ENCODE measurements at places on chromosomes 12 and 14.

- DNase-seq = no peak
Observed at GRCh38 chr12:56645201-56645716, 525 bp downstream of the ATP5F1B start.

- DNase-seq = no peak
Observed at GRCh38 chr12:10227648-10228047, 15.0 kb downstream of the GABARAPL1 start.

DNA sequence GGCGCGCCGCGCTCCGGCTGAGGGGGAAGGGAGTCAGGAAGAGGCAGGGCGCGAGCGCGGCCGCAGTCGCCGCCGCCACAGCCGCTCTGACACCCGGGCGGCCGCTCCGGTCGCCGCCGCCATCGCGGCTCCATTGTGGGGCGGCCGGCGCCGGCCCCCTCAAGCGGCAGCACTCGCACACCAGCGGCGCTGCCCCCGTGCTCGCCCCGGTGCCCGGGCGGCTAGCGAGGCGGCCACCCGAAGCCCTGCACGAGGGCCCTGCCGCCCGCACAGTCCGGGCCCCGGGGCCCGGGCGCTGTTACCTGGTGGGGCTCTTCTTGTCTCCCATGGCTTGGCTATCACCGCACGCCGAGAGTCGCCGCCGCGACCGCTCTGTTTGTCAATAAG, 202 bp downstream of the YAF2 start:
- peak; percentile 26 for DNase-seq

DNA sequence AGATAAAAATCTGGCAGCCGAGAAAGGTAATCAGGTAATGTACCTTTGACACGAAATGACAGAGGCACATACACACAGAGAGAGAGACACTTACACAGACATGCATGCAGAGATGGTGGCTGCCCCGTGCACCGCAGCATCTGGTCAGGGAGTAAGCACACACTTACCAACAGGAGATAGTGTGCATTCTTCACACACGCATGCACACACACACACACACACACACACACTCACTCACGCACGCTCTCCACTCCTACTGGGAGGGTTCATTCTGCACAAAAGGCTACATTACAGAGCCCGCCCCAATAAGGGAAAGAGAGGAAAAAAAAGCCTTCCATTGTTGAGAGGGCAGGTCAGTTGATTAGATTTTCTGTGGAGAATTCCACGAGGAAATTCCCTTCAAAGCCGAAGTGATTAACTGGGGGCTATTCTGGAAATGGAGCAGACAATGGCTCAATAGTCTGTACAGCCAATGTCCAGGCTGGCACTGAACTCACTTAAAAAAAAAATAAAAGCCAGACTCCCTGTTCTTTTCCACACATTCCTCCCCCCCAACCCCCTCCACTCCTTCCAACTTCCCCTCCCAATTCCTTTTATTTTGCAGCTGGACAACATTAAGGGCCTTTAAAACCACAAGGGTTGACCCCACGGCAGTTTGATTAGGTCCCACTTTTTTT, 1.4 kb upstream of the SOX5 start:
- DNase-seq = no peak

GRCh38 chr14:24329736-24330135, 5.1 kb downstream of the ADCY4 start:
- no peak for DNase-seq

GRCh38 chr14:36857842-36858445, 196.3 kb downstream of the PAX9 start:
- DNase-seq = no peak

DNA sequence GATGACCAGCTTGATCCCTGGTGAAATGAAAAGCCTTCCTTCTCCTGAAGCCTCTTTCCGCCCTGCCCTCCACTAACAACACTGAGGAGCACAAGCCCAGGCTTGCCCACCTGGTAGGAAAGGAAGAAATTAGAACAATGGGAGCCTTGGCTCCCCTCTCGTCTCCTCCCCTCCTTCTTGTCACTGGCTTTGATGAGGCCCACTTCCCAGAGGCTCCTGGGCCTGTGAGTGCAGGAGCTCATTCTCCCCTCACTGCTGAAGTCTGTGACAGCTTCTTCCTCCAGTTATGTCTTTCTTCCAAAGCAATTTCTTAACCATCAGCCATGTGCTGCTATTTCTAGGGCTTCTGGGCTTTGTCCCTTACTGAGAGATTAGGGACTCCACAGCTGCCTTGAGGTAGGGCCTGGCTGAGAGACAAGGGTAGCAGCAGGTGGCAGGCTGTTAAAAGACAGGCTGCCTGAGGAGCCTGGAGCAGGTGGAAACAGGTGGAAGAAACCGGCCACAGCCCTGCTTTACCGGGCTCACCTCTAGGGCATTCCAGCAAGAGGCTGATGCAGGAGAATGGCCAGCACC, 53.6 kb upstream of the SRSF5 start:
- no peak for DNase-seq

DNA sequence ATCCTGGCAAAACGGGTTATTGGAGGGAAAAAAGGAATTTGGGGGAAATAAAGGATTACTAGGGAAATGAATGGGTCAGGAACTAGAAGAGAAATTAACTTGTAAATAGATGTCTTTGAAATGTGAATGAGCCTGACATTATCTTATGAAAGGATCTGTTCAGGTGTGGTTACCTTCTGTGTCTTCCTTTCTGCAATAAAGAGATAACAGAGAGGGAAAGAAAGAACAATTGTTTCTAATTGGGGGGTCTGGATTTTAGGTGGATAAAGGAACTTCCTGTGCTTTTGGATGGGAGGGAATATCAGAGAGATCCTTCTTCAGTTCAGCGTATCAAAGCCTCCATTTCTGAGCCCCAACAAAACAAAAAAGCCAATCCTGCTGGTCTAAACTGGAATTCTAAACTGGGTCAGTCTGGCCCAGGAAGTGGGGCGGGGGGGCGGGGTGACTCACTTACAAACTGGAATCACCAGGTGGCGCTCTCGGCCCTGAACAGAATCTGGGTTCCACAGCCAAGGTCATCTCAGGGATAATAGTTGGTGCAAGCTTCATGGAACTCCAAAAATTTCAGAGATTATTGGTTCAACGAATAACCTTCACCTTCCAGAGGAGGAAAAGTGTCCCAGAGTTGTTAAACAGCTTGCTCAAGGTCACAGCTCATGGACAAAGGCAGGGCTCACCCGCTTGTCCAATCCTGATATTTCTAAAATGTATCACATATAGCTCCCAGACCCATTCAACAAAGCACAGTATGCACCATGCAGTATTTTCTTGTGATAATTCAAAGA, 15.2 kb upstream of the PEBP1 start:
- DNase-seq = peak; percentile 76

DNA sequence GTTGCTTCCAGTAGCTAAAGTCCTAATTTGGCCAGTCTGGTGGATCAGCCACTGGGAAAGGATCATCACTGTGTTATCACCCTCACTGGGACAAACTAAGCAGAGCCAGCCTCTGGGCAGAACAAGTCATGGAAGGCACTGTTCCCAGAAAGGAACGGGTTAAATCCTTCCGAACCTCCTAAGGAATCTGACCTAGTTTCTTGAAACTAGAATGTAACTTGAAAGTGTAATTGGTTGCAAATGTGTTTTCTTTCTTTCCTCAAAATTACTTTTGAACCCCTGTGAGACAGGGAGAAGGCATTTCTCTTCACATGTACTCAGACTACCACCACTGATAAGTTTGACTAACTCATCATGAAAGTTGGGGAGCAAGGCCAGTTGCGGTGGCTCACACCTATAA, 18.7 kb upstream of the KICS2 start:
- DNase-seq = no peak

GRCh38 chr12:67876305-67876915, 112.8 kb upstream of the IFNG-AS1 start:
- no peak for DNase-seq

- DNase-seq = no peak
Observed at GRCh38 chr14:55356913-55357312, 54.7 kb downstream of the ATG14 start.

DNA sequence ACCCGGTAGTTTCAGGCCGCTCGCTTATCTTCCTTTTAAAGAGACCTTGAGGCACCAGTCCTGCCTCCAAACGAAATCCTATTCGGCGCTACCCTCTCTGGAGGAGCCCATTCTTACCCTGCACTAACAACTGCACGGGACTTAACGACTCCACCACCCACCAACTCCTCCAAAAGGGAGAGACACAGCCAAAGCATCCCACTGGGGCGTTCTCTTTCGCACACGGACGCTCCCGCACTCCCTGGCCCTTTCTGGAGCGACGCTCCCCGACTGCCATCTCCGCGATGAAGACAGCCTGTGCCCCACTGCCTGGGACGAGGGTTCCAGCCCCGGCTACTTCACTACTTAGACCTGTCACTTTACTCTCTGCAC, 650 bp downstream of the GALC start:
- no peak for DNase-seq

GRCh38 chr14:78519863-78520262, 349.7 kb downstream of the NRXN3 start:
- peak; percentile 3 for DNase-seq

DNA sequence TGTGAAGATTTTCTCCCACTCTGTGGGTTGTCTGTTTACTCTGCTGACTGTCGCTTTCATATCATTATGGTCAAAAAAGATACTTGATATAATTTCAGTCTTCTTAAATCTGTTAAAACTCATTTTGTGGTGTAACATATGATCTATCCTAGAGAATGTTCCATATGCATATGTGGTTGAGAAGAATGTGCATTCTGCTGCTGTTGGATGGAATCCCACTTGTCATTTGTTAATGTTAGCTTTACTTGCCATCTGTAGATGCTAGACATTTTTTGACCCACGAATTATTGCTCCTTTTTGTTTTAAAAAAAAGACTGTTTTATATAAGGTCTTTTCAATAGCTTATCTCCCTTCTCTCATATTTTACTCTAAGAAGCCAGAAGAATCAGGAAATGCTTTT, 26.3 kb upstream of the OR5AU1 start:
- DNase-seq = no peak

DNA sequence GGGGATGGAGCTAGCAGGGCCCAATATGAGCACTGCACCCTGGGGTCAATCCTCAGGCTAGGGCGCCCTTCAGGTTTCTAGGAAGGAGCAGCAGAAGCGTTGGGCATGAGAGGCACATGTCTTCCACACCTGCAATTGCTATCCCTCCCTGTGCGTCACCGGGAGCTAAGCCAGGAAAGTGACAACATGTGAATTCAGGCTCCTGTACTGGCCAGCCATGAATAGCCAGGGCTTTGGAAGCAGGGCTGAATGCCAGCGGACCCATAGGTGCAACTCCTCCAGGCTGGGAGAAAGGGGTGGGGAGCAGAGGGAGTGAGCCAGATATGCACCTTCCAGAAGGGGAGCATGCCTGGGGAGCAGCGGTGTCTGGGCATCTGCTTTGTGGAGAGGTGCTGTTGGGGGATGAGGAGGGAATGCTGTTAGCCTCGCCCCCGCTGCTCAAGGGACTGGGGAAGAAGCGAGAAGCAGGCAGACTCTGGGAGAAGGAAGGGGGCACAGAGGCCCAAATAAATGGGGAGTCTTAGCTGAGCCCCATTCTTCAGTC, 6.1 kb downstream of the HOXC5 start:
- no peak for DNase-seq

- no peak for DNase-seq
Observed at GRCh38 chr12:26239122-26239851, 43.9 kb downstream of the SSPN start.

GRCh38 chr12:122413516-122414404, 8.7 kb downstream of the CLIP1 start:
- no peak for DNase-seq

- no peak for DNase-seq
Observed at GRCh38 chr12:98045395-98045794, 470.0 kb upstream of the TMPO start.

DNA sequence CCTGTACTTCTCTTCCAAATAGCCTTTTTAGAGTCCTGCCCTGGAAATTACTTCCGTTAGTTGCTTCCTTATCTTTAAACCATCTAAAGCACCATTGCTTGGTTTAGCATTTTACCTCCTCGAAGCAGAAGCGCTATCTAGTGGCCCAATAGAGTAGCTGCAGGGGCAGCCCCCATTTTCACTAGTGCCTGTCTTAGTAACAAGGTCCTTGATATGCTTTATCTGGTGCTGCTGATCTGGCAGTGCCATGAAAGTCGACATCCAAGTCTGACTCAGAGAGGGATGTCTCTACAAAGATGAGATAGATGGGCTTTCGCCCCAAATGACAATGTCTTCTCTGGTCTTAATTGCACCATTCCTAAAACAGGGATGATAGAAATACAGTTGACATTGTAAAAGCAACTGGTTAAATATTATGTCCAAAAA, 25.0 kb upstream of the CIT start:
- peak; percentile 51 for DNase-seq

DNA sequence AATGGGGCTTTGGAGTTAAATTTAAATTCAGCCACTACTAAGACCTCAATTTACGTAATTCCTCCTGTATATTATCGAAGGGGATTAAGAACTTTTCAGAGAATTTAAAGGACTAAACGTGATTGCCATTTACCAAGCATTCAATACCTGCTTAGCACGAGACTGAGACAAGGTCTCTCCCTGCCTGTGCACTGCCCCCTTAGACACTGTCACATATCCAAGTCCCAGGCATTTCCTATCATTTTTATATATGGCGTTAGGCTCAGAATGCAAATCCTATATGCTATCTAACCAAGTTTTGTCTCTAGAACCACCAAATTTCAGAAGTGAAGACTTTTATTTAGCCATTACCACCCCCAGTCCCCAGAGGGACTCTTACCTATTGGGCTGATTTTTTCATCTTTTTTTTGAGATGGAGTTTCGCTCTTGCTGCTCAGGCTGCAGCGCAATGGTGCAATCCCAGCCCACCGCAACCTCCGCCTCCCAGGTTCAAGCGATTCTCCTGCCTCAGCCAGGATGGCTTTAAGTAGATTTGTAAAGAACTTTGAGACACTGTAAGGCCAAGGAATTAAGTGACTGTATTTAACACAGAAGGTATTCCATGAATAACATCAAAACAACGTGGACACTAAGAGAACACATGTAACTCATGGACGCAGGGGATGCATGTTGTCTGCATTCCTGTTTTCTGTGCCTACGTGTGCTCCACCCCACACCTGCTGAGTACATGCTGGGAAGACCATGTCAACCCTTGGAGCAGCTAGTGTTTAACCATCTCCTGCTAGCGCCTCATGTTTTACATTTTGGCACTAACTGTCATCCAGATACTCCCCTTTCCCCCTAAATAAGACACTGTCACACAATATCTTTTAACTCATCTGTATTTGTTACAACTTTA, 6.4 kb downstream of the HSP90AA1 start:
- DNase-seq = no peak

DNA sequence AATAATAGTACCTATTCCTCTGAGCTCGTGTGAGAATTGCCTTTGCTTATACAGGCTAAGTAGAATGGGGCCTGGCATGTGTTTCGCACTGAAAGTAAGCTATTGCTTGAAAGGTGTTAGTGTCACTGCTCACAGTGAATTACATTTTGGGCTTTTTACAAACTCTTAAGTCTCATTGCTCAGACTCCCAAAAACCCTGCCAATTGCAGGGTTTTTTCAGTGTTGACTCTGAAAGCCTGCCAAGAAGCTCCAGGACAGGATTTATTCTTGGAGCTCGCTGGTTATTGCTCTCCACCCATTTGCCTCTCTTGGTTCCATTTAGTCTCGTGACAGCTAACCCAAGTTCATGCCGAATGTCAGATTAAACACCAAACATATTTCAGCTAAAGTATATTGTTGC, 39.8 kb downstream of the NOPCHAP1 start:
- DNase-seq = no peak

Data from GM19239 (cell line).